Fibroblast of skin of scalp (primary cell): ENCODE measurements at places on chromosomes 1 and 21.

DNA sequence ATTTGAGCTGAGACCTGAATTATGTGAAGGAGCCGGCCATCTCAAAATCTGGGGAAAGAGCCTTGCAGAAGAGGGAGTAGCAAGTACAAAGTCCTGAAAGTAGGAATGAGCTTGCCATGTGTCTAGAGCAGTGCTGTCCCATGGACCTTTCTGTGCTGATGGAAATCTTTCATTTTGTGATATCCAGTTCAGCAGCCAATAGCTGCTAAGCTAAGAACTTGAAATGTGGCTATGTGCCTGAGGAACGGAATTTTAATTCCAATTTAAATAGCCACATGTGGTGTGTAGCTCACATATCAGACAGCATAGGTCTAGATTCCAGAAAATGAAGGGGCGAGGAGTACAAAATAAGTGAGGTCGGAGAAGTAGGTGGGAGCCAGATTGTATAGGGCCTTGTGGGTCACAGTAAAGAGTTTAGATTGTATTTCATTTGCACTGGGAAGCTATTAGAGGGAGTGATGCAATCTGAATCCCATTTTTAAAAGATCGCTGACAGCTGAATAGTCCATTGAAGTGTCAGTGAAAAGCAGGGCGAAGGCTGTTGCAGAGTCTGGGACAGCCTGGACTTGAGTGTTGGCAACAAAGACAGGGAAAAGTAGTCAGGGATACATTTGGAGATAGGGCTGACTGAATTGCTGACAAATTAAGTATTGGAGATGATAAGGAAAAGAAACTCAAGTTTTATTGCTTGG, 80.3 kb downstream of the TMEM200B start:
- DNase-seq, result peak; percentile 7

GRCh38 chr1:98660940-98661543, 479 bp upstream of the SNX7 start:
- no peak for DNase-seq

GRCh38 chr1:183794088-183794487, 10.8 kb upstream of the RGL1 start:
- no peak for DNase-seq

- DNase-seq, result no peak
These were observed 10.7 kb downstream of the TBX19 start for GRCh38 chr1:168291222-168291837.

GRCh38 chr21:34630536-34631143, 15.7 kb upstream of the RCAN1 start:
- DNase-seq, result peak; percentile 59

DNA sequence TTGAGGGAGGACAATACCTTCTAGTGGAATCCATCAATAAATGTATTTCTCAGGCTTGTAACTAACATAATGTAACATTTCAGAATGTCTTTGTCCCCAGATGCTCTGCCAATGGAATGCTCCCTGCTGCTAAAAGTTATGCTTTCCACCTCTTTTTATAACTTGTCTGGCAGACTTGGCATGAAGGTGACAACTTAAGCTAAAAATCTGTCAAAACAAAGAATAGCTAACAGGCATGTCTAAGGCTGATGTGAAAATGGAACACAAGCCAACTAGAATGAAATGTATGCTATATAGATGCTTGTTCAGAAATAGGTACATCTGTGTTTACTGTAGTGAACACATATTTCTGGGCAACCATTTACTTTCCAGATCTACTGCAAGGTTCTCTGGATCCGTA, 467.9 kb downstream of the MRPL39 start:
- peak; percentile 40 for DNase-seq

GRCh38 chr1:76053021-76053420, 21.5 kb upstream of the ST6GALNAC3 start:
- no peak for DNase-seq

GRCh38 chr1:178254433-178254832, 160.5 kb downstream of the RASAL2 start:
- no peak for DNase-seq

GRCh38 chr1:43267818-43268425, 1.9 kb upstream of the TMEM125 start:
- DNase-seq, result no peak

DNA sequence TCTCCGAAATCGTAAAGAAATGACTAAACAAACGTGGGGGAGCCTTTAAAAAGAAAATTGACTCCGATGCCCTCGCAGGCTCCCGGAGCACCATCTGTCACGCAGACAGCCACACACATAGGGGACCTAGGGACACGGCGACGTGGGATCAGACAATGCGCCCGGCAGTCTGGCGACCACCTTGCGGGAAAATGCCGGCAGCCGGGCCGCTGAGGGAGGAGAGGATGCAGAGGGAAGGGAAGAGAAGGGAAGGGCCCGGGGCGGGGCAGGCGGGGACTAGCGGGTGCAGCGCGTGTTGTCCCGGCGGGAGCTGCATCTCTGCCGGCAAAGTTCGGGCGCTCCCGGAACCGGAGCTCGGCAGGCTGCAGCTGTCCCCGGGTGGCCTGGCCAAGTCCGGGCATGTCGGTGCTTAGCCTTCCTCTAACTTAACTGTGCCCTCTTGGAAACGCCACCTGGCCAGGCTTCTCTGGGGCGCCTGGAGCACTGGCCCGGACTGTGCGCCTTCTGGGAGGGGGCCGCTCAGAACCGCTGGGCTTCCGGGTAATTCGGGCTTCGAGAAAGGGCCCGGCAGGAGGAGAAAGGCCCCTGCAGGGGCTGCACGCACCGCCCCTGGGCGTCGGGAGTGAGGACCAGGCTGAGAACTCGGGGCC, 1.8 kb downstream of the NHLH2 start:
- peak; percentile 16 for DNase-seq

GRCh38 chr1:30319765-30320580, 403.4 kb downstream of the MATN1 start:
- DNase-seq, result no peak

- no peak for DNase-seq
These were observed 661.7 kb downstream of the KCNT2 start for GRCh38 chr1:195946500-195946899.

DNA sequence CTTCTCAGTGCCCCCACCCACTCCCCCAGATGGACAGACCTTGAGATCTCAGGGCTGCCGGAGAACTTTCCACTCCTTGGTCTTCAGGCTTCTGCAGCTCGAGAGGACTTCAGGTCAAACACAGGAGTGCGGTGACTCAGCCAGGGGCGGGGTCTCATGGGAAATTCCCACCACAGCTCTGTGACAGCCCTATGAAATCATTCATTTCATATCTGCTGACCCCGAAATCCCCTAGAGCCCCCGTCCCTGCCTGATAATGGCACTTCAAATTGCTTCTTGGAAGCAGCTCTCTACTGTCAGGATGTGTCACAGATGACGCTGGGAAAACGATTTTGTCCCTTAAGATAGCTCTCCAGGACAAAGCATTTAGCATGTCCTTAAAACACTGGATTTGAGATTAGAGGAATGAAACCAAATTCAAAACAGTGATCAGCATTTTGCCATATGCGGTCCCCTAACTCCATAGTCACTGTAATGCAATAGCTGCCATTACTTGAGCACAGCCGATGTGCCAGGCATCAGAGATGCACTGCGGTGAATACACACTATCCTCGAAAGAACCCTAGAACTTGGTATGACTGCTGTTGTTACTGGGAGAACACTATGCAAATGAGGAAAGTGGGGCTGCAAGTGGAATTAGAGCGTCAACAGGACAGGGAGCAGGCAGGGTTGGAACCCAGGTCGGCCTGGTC, at the start of gene TNFRSF9:
Gene TNFRSF9, minus strand, starts transcription at position 95 of the 692 bp plus-strand sequence. CDS start 845 bp downstream, outside the sequence.
- no peak for DNase-seq

- DNase-seq, result peak; percentile 86
These were observed 49.8 kb upstream of the RCC1 start for GRCh38 chr1:28456078-28456477.
